Activated CD4-positive, alpha-beta T cell treated with anti-CD3 and anti-CD28 coated beads, Interleukin-2, Interleukin-6, amounts not matched to agents 100 ng/mL and 50 ng/mL, durations not matched to agents 16 hours and 8 hours (primary cell): ENCODE measurements at places on chromosomes 11 and 22.
A peak's percentile ranks its signal among the peaks of the same experiment; 100 is the strongest.

GRCh38 chr11:106193956-106194355, 116.5 kb downstream of the AASDHPPT start:
- DNase-seq = no peak

- no peak for DNase-seq
Observed at GRCh38 chr11:73343076-73343873, 32.9 kb upstream of the RELT start.

DNA sequence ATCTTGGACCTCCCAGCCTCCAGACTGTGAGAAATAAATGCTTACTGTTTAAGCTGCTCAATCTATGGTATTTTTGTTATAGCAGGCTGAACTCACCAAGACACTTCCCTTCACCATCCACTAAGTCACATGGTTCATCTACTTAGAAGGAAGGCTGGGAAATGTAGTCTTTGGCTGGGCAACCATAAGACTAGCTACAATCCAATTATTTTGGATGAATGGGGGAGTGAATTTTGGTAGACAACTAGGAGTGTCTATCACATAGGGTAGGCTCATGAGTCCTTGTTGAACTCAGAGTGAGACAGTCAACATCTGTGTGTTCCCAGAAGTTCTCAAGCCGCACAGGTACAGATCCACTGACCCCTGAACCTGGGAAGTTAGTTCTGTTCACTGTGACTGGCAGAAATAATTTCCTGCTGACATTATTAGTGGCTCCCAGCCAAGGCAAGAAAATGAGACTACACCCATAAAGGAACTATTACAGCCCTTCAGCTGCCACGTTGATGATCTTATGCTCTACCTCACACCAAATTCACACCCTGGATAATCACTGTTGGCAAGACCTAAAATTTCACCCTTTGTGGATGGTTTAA, 3.1 kb upstream of the SLC35C1 start:
- DNase-seq = no peak

- no peak for DNase-seq
Observed at GRCh38 chr11:119778391-119779194, 49.6 kb upstream of the NECTIN1 start.

DNA sequence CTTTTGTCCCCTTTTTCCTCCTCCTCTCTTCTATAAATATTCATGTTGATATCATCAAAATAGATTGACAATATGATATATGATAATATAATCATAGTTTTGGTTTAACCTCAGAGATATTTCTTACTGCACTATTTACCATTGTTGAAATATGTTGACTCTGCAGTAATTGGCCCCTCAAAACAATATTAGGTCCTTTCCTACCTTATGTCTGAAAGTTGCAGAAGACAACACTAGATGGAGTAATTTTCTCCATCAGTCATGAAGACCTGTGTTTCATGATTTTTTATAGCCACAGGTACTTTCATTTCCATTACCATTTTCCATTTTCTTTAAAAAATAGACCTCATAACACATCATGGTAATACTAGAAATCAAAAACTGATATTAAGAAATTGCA, 284.4 kb downstream of the LUZP2 start:
- no peak for DNase-seq

DNA sequence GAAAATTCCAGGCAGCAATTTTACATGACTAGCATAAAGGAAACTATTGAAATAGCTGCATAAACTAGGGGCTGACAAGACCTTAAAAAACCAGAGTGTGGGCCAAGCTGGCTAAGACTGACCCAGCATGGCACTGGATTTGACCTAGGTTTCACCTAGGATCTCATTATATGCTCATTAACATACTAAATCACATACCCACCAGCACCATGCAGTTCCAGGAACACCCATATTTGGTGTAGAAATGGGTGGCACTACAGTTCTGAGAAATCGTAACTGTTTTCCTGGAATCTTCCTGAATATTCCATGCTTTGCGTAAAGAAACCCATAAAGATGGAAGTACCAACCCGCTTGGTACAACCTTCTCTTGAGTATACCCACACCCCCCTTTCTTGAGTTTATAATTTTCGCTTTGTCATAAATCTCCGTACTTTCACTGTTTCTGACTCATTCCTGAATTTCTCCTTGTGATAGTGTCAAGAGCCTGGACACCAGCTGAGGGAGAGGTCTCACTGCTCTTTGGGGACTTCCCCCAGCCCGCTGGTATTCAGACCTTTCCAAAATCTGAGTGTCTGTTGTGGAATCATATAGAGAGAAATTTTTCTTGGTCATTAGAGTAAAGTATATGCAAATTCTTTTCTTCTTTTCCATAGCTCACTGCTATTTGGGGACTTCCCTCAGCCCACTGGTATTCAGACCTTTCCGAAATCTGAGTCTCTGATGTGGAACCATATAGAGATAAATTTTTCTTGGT, 55.1 kb downstream of the MTMR3 start:
- DNase-seq = peak; percentile 50
